ENCODE measurements at places on chromosomes 2 and 18.
A peak's percentile ranks its signal among the peaks of the same experiment; 100 is the strongest.

GRCh38 chr2:127700527-127701192 lies 637 bp upstream of the SFT2D3 start:
- no peak for DNase-seq

GRCh38 chr18:36028859-36029258 lies 38.5 kb downstream of the RPRD1A start:
- DNase-seq = no peak

DNA sequence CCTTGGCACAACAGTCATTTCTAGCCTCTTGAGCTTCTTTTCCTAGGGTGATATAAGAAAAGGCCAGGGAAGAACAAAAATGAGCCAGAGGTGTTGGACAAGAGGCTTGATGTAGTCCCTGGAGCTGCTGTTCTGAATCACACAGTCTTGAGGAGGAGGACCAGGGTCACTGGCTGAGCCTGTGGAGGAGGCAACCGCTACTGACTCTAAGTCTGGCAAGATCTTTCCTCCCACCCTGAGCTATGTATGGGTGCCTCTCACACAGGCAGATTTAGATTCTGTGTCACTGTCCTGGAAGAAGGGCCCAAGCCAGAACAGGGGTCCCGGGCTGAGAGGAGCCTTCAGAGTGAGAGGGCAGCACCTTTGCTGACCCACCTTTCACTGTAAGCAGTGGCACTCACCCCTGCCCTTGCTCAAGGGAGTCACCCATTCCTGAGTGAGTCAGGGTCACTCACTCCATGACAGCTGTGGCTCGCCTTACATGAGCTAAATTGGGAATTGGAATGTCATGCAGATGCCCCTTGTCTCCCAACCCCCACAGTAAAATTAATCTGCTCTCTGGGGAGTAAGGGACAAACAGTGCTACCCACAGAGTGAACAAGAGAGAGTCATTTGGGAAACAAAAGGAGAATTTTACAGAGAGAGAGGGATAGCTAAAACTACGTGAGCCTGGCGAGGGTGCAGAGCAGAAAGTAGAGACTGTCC lies at the start of gene TRIM54:
Gene TRIM54 (plus strand): TSS at position 575 of the 705 bp plus-strand sequence. CDS start 303 bp downstream, outside the sequence.
- DNase-seq = no peak

DNA sequence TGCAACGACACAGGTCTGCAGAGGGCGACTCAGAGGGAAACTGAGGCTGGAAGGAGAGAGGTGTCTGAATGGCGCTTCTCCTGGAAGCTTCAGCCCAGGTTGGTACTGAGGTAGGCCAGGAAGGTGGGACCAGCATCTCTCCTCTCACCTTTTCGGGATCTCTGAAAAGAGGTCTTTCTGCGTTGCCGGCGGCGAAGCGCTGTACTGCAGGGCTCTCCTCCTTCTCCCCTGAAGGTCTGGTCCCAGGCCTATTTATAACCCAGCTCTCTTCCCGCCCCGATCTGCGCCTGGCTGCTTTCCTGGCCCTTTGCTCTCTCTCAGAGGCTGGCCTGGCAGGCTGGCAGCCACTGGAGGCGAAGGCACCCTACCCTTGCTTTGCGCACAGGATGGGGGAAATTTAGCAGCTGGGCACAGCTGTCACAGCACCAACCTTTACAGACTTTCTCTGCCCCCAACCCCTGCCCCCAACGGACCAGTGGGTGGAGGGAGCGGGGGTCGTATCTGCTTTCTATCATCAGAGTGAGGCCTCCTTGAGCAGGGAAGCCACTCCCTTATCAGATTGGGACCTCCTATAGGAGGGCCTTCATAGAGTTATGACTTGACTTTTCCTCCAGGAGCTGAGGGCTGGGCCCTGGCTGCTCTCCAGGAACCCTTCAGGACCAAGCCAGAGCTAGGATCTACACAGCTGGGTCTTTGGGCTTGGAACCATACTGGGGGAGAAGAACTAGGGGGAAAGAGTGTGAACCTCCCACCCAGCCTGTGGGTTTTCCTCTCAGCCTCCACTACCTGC lies 1.1 kb downstream of the DYSF start:
- no peak for DNase-seq

DNA sequence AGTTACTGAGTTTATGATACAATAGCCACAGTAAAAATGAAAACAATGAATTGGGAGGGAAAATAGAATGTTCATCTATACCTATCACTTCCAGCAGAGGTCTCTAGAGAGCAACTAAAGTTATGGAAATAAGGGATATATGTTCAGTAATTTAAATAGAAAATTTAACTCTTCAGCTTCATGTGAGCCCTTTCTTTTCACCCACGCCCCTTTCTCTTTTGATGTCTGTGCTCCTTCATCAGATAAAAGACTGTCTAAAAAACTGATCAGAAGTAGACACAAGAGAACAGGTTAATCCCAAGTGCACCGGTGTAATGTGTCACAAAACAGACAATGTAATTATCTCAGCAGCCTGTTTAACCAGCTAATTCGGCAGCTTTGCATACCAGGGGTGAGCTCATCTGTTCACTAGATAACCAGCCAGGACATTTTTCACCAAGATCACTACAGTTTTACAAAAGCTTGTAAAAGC lies 238.5 kb upstream of the ERBB4 start:
- no peak for DNase-seq

GRCh38 chr2:6845312-6845711 lies 20.4 kb downstream of the CMPK2 start:
- no peak for DNase-seq

- DNase-seq = no peak
Observed at GRCh38 chr2:220293966-220294365, 666.5 kb downstream of the SLC4A3 start.

- DNase-seq = no peak
Observed at GRCh38 chr2:25674077-25674362, 643 bp upstream of the DTNB start.

DNA sequence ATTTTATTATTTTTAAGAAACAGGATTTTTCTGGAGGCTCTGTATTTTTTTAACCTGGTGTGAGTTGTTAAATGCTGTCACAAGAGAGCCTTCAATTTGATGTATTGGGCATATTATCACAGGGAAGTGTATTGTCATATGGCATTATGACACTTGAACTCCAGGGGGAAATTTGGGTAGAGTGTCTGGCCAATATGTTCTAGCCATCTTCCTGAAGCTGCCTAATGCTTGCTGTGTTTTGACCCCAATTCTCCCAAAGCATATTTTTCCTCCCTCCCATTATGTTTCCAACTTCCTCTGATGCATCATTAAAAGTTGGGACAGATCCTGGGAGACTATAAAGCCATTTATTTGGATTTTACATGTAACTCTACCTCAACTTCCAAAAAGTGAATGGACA lies 214.1 kb upstream of the SESTD1 start:
- no peak for DNase-seq

DNA sequence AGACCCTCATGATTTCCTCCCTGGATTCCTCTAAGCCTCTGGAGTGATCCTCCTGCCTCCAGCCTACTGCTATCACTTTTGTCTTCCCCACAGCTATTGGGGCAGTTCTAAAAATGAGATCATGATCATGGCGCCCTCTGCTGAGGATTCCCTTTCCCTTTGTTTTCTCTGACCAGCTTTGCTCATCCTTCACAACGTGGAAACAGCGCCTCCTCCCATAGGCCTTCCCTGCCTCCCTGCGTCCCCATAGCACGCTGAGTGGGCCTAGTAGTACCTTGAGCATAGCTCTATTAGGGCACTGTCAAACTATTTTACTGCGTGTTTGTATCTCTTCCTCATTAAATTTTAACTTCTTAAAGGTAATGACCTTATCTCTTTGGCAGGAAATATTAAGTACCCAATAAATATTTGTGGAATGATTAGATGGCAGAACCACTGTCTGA lies 207.0 kb upstream of the FANCL start:
- DNase-seq = no peak

- no peak for DNase-seq
Observed at GRCh38 chr2:98685930-98686887, 44.7 kb downstream of the MGAT4A start.

DNA sequence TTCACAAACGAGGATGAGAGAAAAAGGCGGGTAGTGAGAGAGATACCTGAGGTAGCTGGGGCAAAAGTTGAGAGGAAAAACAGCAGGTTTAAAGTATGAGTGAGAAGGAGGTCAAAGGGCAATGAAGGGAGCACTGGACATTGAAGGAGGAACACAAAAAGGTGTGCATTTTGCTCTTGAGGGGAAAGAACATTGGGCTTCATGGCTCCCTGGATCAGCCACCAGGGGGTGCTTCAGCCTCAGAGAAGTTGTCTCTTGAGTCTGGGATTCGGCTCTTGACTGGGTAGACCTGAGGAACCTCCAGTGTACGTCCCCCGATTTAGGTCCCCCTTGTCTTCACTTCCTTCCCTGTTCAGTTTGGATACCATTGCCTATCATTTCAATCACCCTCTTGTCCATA lies 128.5 kb downstream of the RAPGEF4 start:
- DNase-seq = no peak

- DNase-seq = no peak
Observed at GRCh38 chr2:65339648-65340047, 92.8 kb downstream of the SPRED2 start.

DNA sequence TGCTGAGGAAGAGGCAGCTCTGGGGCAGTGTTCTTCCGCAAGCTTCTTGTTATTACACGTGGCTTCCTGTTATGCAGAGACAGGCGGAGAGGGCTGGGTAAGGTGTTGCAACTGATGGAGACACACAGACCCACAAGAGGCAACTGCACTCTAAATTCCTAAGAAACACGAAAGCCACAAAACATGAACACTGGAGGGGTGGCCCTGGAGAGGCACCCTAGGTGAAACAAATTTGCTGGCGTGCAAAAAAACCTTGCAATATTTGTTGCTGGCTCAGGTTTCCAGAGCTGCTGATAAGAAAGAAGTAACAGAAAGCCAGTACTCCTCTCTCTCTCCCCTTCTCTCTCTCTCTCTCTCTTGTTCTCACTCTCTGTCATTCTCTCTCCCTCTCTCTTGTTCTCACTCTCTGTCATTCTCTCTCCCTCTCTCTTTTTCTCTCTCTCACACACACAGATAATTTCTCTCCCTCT lies 31.8 kb downstream of the ARHGAP25 start:
- peak; percentile 74 for DNase-seq

DNA sequence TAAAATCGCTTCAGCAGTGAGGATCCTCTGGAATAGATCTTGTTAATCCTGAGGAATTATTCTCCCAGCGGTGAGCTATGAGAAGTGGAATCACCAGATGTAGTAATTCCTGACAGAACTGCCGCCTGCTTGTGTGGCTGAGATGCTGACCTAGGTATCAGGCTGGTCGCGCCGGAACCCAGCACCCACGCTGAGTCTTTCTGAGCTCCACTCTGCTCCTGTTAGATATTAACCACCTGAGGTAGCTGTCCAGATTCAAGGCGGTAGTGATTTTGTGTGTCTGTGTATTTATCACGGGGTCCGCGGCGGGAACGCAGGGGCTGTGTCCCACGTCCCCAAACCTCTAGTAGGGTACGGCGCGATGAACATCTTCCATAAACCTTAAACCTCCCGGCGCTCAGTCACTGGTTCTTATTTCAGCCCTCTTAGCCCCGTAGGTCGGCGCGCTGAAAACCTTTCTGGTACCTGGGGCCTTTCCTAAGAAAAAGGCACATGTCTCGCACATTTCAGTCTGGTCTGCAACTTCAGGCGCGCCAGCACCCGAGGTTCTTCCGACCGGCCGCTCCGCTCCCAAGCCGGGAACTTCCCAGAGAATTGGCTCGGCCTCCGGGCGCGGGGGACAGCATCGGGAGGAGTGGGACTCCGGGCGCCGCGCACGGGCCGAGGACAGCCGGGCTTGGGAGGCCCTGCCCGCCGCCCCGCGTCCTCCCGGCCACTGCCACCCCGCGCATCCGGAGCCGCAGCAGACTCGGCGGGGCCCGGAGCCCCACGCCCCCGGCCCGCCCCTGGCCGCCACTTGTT lies 542 bp upstream of the CNNM3 start:
- peak; percentile 50 for DNase-seq

DNA sequence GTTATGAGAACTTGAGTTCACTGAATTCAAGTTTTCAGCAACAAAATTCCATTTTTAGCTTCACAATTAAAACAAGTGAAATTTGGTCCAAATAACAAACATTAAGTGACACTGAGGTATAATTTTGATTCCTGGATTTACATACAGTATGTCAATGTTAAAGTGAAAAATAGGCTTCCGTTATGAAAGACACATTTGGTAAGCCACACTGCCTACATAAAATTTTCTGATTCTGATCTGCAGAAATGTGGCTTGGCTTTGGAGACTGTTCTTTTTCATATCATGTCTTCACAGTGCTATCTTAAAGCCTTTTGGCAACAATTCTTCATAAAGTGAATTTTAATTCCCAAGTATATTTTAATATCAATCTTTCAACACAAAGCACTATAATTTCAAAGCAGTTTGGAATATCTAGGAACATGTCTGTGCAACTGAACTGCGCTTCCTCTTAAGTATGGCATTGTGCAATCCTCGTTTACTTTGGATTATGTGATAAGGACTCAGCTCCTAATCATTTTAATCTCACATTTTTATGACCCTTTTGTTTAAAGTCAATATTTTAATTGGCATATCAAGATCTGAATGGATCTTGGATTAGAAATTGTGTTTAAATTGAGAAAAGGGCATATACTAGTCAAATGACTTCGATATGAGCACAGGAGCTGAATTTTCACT lies 60.0 kb downstream of the RBMS1 start:
- DNase-seq = no peak

DNA sequence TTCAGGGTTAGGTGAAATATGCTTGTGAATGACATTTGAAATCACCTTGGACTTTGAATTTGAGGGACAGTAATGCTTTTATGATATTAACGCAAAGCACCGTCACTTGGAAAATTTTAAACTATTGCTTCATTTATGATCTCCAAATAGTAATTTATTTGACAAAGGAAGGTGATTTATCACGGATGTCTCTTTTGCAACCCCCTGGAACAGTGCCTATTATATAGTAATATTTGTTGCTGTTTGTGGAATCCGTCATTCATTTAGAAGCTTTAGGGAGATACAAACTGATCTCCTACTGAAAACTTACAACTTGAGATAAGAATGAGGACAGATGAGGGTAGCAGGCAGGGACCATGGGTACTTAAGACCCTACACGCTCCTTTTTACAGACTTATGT lies 10.7 kb upstream of the ZEB2 start:
- no peak for DNase-seq

GRCh38 chr2:36427790-36428243 lies 72.2 kb downstream of the CRIM1 start:
- DNase-seq = no peak

DNA sequence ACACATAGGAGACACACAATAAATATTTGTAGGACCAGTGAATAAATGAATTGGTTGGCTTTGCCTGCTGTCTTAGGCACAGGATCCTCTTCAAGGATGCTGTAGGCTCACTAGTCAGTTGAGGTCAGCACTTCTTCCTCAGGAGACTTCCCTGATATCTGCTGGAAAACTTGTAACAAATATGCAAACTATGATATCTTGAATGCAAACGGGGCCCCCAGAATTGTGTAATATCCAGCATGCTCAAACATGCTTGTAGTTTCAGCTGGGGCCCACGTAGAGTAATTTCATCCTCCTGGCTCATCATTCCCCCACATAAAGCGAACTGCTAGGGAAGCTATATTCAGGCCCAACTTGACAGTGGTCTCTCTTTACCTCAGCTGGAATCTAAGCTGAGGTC lies 43.6 kb downstream of the POLE4 start:
- no peak for DNase-seq

Data from T-cell (primary cell).